ENCODE measurements at places on chromosomes 1 and 21.

- no peak for DNase-seq
These were observed 225.8 kb downstream of the PTPRU start for GRCh38 chr1:29462096-29462495.

DNA sequence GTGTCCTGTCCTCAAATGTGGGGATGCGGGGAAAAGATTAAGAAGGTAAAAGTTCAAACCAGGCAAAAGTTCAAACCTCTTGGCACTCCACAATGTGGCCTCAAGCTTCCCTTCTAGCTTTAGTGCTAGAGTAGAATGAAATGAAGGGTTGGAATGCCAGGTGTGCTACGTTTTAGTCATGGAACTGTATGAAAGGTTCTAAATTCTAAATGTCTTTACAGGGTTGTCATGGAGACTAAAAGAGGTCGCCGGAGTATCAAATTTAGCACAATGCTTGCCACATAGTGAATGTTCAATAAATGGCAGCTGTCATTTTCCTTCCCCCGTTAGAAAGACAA lies 57.2 kb upstream of the LRRC8D start:
- DNase-seq, result no peak

DNA sequence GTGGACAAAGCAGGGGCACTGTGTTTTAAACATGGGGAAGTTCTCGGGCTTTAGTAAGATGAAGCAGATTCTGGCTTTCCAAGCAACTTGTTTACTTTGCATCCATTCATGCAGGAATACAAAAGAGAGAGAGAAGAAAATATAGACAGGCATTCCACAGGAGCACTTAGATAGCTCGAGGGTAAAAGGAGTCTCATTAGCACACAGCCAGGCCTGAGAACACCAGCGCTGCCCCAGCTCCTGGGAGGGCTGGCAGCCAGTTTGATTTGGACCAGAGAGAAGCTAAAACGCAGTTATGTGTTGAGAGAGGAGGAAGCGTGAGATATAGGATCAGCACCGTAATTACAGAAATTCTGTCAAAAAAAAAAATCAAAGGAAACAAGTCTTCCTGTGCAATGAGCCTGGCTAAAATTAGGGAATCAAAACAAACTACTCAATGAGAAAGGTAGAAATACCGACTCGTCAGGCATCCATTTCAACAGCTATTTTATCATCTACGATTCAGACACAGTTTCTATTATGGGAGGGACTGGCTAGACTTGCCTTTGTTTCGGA lies 68.2 kb downstream of the CLSTN1 start:
- DNase-seq, result no peak

GRCh38 chr1:55402671-55403464 lies 187.7 kb upstream of the USP24 start:
- DNase-seq, result no peak

- DNase-seq, result no peak
These were observed 41.8 kb upstream of the POFUT2 start for GRCh38 chr21:45329261-45330074.

DNA sequence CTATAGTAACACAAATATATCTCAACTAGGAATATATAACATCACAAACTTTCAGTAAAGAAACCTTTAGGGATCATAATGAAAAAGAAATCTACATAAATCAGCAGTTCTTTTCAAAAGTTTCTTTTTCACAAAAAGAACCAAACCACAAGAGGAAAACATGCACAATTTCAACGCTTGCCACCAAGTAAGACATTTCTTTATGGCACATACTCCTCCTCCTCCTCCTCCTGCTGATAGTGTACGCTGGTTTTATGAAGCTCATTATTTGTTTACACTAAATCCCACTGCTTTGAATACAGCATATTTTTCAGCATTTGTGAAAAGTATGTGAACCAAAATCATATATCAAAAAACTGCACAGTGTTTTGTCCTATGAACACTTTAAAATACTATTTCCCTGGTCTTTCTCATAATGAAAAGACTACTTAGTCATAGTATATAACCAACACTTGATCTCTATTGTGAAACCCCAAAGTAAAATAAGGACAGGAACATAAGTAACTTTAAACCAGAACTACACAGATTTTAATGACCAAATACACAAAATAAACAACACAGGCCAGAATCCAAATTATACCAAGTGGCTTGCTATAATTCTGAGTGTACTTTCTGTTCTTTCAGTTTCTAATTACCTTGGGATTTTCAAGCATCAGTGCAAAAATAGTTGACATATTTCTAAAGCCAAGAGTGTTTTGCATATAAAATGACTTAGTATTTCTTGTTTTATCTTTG lies 184.2 kb downstream of the EIF4G3 start:
- DNase-seq, result peak; percentile 26

GRCh38 chr21:15520811-15521643 lies 208.8 kb upstream of the USP25 start:
- DNase-seq, result no peak

GRCh38 chr1:111274653-111275052 lies 16.0 kb upstream of the CHIA start:
- peak; percentile 25 for DNase-seq

DNA sequence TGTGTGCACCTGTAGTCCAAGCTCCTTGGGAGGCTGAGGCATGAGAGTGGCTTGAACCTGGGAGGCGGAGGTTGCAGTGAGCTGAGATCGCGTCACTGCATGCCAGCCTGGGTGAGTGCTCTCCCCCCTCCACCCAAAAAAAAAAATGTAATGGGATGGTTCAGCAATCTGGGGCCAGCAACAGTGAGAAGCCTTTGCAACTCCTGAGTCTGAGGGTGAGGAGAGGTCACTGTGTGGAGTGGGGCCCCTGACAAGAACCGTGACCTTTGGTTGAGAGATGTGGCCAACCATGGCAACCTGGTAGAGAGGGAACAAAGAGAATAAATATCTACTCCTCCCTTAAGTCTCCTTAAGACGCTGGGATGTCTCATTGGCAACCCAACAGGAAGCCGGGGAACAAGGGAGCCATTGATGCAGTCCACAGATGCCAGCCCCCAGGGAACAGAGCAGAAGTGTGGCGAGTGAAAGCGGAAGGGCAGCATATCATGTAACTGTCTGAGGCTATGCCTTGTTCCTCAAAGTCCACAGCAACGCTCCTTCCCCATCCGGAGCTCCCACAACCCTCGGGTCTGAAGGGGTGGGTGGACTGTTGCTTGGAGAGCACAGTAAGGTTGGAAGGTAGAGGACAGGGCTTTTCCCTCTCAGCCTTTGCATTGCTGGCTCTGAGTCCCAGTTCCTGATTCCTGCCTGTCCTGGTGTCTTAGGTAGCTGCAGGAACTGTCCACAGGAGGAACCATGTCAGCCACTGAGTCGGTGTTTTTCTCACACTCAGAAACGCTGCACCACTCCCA lies 8.3 kb downstream of the TRNP1 start:
- DNase-seq, result no peak

DNA sequence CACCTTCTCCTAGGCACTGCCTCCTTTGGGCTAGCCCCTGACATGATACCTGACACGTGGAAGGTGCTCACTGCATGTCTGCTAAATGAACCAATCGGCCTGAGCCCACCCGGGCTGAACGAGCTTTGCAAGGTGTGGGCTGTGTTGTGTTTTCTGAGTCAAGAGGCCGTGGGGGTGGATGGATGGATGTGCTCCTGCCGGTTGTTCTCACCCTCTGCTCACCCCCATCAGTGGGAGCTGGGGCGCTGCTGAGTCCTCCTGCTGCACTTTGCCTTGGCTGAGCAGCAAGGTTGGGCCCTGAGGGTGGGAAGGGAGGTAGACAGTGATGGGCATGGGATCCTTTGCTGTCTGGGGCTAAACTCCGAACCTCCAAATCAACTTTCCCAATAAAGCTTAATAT lies 6.7 kb upstream of the CACNA1E start:
- no peak for DNase-seq
